ENCODE measurements at places on chromosomes 2 and 18. TPM values are rescaled to one million over a fixed set of nuclear protein-coding genes. Genes with fewer than 3 reads are reported as not detected.

DNA sequence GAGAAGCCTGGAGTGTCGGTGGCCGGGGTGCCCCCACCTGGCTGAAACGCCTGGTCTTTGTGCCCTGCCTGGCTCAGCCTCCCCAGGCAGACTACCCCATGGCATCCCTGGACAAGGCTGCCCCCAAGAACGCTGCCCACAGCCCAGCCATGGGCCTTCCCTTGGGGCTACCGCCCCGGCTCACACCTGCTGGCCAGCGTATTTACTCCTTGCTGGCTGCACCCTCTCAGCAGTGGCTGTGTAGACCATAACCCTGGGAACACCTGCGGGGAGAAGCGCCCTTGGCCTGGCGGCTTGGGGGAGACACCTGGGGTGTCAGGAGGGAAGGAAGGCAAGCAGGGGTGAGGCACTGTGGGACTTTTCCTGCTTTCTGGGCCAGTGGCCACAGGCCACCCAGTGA lies 17.3 kb downstream of the CAPN10 start:
- no peak overlapping the region for H3K27ac ChIP-seq
- no peaks in the 10 kb centered on the region for H3K4me1 ChIP-seq
- H3K4me3 ChIP-seq, result no peak overlapping the region
- no peaks in the 10 kb centered on the region for H3K36me3 ChIP-seq
- peak; percentile 69 for DNase-seq

FBLN7 gene
- 2.6 TPM for polyA plus RNA-seq

DNA sequence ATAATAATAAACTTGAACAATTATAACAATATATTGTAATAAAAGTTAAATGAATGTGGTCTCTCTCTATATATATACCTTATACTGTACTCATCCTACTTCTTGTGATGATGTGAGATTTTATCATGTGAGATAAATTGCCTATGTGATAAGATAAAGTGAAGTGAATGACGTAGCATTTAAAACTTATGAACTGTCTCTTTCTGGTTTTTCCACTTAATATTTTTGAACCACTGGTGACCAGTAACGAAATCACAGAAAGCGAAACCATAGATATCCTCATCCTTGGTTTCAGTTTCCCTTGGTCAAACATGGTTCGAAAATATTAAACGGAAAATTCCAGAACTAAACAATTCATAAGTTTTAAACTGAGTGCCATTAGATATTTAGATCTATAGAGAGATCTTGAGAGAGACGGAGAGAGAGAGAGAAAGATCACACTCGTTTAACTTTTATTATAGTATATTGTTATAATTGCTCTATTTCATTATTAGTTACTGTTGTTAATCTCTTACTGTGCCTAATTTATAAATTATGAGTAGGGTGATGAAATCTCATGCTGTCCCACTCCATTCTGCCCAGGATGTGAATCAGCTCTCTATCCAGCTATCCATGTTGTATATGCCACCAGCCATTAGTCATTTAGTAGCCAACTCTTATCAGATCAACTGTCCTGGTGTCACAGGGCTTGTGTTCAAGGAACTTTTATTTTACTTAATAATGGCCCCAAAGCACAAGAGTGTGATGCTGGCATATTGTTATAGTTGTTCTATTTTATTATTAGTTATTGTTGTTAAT lies 156.8 kb downstream of the THADA start:
- peaks cover 2% of the 10 kb centered on the region for H3K4me1 ChIP-seq
- no peak overlapping the region for H3K4me3 ChIP-seq
- H3K36me3 ChIP-seq, result no peaks in the 10 kb centered on the region
- no peaks in the 10 kb centered on the region for H3K27me3 ChIP-seq
- H3K27ac ChIP-seq, result no peak overlapping the region

AGXT gene
- polyA plus RNA-seq, result not detected

CABLES1 gene
- 10.4 TPM for polyA plus RNA-seq

C2orf76 gene
- polyA plus RNA-seq, result 29.8 TPM

CFAP65 gene
- 0.15 TPM for polyA plus RNA-seq

- no peaks in the 10 kb centered on the region for H3K4me1 ChIP-seq
- no peak overlapping the region for H3K4me3 ChIP-seq
- no peaks in the 10 kb centered on the region for H3K36me3 ChIP-seq
- no peak for DNase-seq
- H3K27ac ChIP-seq, result no peak overlapping the region
Measured at GRCh38 chr2:145617420-145617819, 1097.5 kb upstream of the ZEB2 start.

Measured in aorta (tissue), 5 donors.